CD8-positive, alpha-beta memory T cell (primary cell): ENCODE measurements at places on chromosomes 3 and 15.

- no peak for DNase-seq
Measured at GRCh38 chr3:109897734-109898133, 560.4 kb upstream of the DPPA4 start.

DNA sequence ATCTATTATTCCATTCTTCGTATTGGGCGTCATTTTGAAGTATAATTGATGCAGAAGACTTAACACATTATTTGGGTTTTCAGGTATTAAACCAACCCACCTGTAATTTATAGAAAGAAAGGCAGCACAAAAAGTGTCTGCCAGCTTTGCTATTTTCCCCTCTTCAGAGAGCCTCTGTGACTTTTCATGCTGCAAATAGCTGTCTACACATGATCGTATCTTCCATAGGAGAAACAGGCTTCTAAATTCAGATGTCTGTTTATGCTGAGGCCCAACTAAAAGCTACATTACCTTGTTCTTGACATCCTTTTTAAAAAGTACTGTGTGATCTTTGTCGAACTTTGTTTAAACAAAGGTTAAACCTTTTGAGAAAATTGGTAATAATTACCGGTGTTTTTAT, 5.0 kb downstream of the ACKR2 start:
- no peak for DNase-seq

DNA sequence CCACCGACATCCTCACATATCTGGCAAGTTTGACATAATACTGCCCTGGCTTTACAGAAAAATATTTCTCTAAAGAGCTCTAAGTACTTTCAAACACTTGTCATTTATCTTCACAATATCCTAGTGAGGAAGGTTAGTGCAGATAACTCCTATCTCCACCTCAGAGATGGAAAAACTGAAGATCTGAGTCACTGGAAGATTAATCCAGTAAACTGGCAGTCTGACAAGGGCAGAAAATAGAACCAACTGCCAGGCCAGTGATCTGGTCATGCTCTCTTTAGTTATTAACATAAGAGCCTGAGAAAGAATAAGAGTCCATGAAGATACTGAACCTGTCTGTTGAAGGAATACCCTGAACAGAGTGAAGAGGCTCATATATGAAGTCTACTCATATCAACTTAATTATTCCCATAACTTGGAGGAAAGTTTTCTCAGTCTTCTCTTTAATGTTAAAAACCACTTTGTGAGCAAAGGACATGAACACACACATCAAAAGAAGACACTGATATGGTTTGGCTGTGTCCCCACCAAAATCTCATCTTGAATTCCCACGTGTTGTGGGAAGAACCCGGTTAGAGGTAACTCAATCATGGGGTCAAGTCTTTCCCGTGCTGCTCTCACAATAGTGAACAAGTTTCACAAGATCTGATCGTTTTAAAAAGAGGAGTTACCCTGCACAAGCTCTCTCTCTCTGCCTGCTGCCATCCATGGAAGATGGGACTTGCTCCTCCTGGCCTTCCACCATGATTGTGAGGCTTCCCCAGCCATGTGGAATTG, 61.4 kb downstream of the GOLIM4 start:
- DNase-seq: no peak

DNA sequence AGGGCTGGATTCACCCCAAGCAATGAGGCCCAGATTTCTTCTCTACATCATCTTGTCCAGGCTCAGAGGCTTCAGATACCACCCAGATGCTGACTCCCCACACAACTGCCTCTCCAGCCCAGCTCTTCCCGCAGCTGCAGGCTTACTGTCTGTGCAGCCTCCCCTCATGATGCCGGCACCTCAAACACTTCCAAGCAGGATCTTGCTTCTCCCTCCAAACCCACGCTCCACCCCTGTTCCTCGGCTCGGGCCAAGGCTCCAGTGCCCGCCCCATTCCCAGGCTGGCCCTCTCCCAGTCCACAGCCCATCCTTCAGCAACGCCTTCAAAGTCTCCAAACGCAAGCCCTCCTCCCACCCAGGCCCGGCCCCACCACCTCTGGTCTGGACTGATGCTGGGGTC, 159.2 kb upstream of the LINGO1 start:
- DNase-seq: no peak

GRCh38 chr3:143363276-143363675, 243.7 kb downstream of the CHST2 start:
- peak; percentile 28 for DNase-seq

- DNase-seq: no peak
Measured at GRCh38 chr3:157120071-157120892, 39.7 kb downstream of the CCNL1 start.

GRCh38 chr3:97530691-97531090, 233.9 kb upstream of the ARL6 start:
- no peak for DNase-seq

DNA sequence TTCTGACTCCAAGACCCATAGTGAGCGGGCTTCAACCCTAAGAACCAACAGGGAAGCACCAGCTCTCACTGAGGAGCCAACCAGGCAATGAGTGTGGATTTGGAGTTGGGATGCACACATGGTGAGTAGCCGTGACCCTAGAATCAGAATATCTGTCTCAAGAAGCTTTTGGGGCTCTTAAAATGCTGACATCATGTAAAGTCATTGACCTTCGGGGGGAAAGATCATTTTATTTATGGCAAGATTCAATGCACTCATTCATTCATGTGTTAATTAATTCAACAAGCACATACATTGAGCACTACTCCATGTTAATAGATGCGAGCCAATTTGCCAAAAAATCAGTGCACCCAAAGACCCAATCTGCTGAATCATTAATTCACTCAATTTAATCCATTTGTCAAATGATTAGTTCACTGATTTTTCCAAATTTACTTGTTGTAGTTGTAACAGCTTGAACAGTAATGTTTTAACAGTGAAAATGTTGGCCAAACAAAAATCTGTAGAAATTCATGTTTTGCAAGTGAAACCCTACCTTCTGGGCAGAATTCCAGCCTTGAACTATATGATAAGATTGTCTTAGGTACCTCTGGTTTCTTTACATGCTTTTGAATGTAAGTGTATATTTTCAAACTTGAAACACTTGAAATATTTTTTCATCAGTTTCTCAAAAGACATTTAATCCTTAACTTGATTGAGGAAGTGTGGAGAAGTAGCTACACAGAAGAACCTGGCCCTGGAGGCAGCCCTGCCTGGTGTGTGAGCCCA, 29.8 kb upstream of the LACTB start:
- DNase-seq: no peak

DNA sequence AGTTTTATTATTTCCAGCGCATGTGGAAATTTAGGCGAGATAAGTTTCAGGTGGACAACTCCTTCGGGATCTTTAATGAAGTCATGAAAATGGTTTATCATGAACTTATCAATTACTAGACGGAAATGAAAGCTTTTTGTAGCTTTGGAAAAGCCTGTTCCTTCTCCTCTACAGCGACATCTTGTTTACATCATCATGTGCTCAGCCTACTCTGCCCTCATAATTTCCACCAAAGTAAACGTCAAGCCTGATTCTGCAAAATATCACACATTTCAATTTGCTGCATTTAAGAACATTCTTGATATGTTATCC, 64.3 kb upstream of the CGNL1 start:
- DNase-seq: no peak

- no peak for DNase-seq
Measured at GRCh38 chr15:62120776-62121175, 44.3 kb downstream of the C2CD4B start.

- no peak for DNase-seq
Measured at GRCh38 chr3:69542089-69542804, 156.4 kb upstream of the FRMD4B start.

GRCh38 chr3:108062051-108062450, 28.8 kb downstream of the CD47 start:
- no peak for DNase-seq

DNA sequence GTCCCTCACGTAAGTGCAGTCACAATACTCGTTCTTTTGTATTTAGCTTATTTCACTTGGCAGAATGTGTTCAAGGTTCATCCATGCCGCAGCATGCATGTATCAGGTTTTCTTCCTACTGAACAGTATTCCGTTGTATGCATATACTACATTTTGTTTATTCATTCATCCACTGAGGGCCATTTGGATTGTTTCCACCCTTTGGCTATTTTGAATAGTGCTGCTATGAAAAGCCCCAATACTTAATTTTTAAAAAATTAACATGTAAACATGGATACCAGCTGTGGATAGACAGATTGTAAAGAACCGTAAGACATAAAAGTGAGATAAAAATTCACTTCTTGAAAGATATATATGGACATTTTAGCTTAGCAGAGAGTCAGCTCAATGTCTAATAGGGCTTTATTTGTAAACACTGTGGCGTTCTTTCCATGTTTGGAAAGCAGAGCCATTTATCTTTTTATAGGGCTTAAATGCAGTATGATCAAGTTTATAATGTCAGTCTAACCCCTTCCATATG, 115.9 kb downstream of the VPS8 start:
- DNase-seq: no peak

- DNase-seq: no peak
Measured at GRCh38 chr15:78991476-78991875, 46.6 kb upstream of the CTSH start.

GRCh38 chr3:82030916-82031315, 269.5 kb upstream of the GBE1 start:
- DNase-seq: no peak

DNA sequence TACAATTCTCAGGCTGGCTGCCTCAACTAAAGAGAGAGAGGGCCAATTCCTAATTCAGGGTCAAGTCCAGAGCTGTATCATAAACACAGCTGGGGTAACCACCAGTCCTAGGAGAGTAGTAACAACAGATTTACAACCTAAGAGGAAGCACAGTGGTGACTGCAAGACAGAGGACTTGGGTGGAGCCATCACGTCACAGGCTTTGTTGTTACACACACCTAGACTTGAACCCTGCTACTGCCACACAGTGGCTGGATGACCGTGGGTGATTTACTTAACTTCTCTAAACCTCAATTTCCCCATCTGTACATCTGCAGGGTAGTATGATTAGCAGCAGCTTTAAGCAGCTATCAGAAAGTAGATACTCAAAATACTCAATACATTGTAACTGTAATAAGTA, 78.6 kb downstream of the MYLK start:
- no peak for DNase-seq

DNA sequence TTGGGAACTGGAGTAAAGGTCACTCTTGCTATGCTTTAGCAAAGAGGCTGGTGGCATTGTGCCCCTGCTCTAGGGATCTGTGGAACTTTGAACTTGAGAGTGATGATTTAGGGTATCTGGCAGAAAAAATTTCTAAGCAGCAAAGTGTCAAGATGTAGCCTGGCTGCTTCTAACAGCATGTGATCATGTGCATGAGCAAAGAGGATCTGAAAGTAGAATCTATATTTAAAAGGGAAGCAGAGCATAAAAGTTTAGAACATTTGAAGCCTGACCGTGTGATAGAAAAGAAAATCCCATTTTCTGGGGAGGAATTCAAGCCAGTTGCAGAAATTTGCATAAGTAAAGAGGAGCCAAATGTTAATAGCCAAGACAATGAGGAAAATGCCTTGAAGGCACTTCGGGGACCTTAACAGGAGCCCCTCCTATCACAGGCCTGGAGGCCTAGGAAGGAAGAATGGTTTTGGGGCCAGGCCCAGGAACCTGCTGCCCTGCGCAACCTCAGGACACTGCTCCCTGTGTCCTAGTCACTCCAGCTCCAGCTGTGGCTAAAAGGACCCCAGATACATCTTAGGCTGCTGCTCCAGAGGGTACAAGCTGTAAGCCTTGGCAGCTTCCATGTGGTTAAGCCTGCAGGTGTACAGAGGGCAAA, 212.2 kb upstream of the LINGO1 start:
- DNase-seq: no peak

GRCh38 chr3:187935623-187936156, 190.4 kb upstream of the BCL6 start:
- DNase-seq: peak; percentile 4

GRCh38 chr15:38600236-38600635, 35.6 kb upstream of the RASGRP1 start:
- DNase-seq: no peak

DNA sequence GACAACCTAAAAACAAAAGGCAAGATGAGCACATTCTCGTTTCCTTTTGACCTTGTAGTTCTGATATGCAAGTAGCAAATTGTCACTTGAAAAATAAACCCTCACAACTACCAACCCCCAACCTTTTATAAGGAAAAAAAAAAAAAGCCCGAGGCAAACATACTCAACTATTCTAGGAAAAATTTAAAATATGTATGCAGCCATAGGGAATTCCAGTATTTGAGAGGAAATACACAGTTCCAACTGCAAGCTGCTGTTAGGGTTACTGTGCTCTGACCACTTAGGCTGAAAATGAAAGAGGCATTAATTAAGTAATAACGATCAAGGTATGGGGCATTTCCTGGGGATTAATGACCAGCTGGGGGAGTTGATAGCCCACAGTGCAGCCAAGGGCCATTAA, 281.9 kb upstream of the DPH6 start:
- no peak for DNase-seq

DNA sequence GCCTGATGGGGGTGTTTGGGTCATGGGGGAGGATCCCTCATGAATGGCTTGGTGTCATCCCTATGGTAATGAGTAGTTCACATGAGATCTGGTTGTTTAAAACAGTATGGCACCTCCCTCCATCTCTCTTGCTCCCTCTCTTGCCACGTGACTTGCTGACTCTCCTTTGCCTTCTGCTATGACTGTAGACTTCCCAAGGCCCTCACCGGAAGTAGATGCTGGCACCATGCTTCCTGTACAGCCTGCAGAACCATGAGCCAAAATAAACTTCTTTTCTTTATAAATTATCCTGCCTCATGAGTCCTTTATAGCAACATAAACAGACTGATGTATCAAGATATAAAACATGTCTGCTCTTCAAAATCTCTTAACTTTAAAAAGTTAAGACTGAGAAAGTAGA, 96.1 kb downstream of the TFDP2 start:
- no peak for DNase-seq

DNA sequence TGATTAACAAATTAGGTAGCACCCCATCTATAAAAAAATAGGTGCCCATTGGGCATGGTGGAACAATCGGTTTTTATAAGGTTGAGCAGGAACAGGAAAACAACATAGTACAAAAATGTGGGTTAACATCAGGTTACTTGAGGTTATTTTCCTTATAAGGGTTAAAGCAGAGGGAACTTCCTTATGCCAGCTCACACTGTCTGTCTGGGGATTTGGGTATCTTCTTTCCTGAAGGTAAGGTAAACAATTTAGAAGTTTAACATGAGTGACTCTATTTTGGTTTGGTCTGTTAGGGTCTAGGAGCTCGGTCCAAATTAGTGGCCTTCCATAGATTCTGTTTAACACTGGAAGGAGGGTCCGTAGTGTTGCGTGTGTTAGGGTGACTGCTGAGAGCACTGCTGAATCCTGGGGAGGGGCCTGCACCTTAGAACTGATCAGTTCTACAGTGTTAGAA, 14.7 kb downstream of the CHD2 start:
- no peak for DNase-seq

- no peak for DNase-seq
Measured at GRCh38 chr3:152760024-152760563, 74.8 kb upstream of the P2RY1 start.
